ENCODE measurements at places on chromosomes 1 and 21.
A peak's percentile ranks its signal among the peaks of the same experiment; 100 is the strongest.

DNA sequence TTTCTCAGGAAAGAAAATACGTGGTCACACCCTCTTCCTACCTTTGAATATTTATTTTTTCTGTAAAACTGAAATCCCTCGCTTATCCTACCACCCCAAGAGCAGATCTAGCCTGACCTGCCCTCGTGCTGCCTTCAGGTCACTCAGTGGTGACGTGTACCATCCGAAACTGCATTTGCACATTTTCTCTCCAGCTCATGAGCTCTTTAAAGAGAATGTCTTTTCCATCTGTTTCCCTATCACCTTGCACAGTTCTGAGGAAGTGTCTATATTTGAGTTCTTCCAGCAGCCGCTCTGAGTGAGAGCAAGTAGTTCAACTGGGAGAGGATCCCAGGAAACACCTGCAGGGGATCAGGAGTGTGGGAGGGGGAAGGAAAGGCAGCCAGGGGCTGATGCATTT lies 91.7 kb downstream of the OMA1 start:
- DNase-seq = no peak

DNA sequence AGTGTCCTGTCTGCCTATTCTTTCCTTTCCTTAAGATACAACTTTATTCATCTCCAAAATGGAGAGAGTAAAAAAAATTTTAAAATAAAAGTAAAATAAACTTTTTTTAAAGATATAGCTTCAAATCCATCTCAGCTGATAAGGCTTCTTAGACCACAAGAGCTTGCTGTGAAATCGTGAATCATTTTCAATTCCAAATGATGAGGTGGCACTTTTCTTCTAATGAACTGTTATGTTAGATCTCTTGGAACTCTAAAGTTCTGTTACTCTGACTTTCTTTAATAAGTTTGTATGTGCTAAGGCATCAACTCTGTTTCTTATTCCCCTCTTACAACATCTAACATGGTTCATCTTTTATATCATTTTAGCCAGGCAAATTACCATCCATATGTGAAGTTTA lies 4.5 kb downstream of the SH3GLB1 start:
- no peak for DNase-seq

GRCh38 chr21:20997636-20998455 lies at the start of gene NCAM2:
NCAM2 (plus strand) TSS chr21:20998409.
- DNase-seq = peak; percentile 63

DNA sequence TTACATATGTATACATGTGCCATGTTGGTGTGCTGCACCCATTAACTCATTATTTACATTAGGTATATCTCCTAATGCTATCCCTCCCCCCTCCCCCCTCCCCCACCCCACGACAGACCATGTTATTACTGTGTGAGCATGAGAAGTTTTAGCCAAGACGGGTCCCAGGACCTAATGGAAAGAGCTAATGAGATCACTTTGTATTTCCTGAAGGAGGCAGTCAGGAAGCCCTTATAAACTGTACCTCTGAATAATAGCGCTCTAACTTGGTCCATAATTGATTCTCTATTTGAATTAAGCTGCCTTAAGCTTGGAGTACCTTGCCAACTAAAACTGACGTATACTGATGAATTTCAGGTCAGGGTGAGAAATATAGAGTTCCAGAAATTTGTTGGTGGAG lies 4.1 kb upstream of the NEGR1 start:
- DNase-seq = no peak

DNA sequence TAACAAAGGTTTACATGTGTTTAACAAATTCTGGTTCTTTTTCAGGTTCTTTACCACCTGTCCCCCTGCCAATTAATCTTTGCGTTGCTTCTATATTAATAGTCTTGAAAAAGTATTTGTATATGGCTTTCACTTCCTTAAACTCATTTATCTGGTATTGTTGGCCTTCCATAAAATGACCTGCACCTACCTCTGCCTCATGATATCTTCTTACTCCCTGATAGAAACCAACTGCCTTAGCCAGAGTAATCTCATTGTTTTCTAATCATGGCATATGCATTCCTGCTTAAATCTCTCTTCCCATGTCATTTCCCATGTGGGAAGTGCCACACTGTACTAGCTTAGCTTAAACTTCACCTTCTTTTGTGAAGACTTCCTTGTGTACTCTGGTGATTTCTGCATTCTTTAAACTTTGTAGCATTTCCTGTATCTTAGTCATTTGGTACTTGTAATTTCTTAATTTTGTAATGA lies 8.7 kb downstream of the SMG7 start:
- DNase-seq = no peak

DNA sequence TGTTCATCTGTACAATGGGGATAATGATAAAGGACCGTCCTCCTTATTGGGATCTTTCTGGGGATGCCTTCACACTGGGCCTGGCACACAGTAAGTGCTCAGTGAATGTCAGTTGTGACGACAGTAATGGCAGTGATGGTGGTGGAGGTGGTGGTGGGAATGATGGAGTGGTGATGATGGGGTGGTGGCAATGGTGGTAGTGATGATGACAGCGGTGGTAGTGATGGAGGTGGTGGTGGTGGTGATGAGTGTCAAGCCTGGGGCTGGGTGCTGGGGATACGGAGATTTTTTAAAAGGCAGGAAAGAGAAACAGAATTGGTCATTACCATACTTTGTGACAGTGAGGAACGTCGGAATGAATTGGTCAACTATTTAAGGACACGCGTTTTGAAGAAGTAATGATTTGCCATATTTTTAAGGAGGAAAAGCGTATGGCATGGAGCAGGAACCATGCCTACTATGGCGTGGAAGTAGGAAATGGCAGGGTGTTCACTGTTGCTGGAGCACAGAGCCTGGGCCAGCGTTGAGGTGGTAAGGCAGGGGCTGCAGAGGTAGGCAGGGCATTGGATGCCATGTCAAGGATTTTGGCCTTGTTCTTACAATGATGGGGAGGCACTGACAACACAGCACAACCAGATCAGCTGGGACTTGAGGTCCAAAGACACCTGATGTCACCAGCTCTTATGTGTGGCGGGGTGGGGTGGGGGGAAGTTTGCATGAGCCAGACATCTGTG lies 128.7 kb downstream of the ACTL8 start:
- no peak for DNase-seq

- no peak for DNase-seq
These were observed 29.1 kb downstream of the KNCN start for GRCh38 chr1:46522184-46522968.

- no peak for DNase-seq
These were observed 522.5 kb downstream of the PTPRC start for GRCh38 chr1:199161319-199161680.

GRCh38 chr21:39658066-39658465 lies 45.3 kb downstream of the B3GALT5 start:
- no peak for DNase-seq

DNA sequence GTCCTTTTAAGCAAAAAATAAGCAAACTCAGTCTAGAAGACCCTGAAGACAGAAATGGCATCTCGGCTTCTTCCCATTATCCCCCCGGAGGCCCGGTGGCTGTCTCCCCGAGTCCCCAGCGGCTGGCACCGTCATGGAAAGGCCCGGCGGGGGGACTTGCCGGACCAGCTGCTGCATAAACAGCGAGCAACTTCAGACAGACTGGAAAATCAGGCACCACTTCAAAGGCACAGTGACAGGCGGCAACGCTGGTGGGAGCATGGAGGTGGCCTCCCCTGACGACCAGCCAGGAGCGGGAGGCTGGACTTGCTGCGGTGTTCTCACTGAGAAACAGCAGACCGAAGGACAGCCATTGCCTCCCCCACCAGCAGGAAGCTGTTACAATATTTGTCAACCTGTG lies 18.4 kb upstream of the C1QA start:
- no peak for DNase-seq

- DNase-seq = no peak
These were observed 67.0 kb downstream of the NID1 start for GRCh38 chr1:235997931-235998330.

DNA sequence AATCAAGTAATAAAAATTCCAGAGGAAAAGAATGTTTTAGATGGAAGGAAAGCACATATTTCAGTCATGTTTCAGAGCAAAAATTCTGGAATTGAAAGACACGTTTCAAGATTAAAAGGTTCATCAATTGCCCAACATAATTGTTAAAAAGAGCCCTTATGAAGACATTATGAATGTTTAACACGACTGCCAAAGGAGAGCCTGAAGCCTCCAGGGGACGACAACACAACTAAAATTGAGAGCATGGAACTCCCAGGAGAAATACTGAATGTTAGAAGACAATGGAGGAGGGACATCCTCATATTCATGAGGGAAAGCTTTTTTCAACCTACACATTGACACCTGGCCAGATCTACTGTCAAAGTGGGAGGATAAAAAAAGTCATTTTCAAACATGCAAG lies 16.0 kb downstream of the OR2T11 start:
- DNase-seq = peak; percentile 47

- DNase-seq = peak; percentile 5
These were observed 62.8 kb downstream of the EDEM3 start for GRCh38 chr1:184691719-184692324.

GRCh38 chr1:162633081-162633762 lies 958 bp downstream of the DDR2 start:
- DNase-seq = no peak

GRCh38 chr1:176896216-176896615 lies 268.3 kb downstream of the ASTN1 start:
- no peak for DNase-seq

DNA sequence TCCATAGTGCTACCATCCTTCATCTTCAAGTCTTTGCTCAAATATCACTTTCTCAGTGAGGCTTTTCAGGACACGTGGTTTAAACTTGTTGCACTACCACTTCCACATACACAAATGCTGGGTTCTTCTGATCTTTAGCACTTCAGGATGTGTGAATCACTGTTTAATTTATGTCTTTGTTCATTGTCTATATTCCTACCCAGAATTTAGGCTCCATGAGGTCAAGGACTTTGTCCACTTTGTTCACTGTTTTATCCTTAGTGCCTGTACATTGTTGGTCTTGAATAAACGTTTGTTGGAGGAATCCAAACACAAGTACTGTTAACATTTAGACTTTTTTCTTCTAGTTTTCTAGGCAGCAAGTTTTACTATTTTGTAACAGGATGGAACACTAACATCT lies 42.6 kb upstream of the RALGPS2 start:
- no peak for DNase-seq

DNA sequence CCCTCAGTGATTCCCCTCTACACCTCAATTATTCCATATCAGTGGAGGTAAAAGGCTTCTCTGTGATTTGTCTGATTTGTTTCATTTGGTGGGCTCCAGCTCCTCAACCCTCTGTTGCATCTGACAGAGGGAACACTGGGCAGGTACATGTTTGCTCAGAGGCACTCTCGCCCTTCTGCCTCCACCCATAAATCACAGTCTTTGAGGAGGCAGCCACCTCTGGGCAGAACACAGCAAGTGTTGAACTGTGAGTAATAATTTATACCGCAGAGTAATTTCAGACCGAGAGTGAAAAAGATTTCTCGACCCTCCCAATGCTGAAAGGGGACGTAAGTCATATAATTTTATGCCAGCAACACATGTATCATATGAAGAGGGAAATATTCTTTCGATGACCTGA lies 330.1 kb upstream of the PBX1 start:
- DNase-seq = no peak

DNA sequence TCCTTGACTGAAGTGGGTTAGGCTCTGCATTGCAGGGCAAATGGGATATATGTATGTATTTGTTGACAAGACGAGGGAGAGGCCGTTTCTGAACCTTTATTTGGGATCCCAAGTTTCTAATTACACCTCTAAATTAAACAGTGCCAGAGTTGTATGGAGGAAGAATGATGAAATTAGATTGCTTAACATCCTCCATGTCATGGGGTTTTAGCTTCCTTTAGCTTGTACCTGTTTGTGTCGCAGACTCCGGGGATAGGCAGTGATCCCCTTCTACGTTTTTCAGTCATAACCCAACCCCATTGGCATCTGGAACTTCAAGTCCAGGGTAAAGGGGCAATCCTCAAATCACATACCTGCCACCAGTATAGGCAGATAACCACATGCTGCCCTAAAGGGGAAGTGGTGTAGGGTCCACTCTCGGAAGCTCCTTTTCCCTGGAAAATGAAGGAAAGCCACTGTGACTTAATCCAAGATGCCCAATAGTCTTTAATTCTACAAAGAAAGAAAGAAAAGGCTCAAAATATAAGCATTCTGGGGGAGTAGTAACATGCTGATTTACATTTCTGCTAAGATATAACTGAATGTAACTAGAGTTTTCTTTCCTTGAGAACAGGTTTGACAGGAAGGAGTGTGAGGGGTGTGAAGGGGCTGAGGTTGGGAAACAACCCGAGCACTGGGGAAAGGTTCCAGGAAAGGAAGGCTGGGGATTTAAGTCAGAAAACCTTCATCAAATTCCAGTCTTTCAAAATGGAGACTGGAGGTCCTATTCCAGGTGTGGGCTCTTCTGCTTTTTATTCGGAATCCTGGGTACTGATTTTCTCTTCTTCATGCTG lies 77.6 kb downstream of the RGL1 start:
- DNase-seq = no peak

DNA sequence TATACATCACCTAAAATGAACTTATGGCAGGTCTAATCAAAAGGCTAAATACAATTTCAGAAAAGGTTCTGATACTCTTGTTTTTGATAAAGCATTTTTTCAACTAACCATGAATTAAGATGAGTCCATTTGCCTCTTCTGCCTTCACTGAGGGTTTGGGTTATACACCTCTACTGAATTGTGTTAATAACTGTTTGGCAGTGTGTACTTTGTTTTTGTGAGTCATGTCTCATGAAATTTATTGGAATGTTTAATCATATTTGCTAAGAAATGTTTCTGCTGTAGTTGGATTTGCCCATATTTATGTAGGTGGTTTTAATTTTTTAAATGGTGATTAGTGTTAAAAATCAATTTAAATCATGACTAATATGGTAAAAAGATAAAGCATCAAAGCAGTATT lies 190.5 kb downstream of the HS2ST1 start:
- no peak for DNase-seq

- no peak for DNase-seq
These were observed 38.8 kb downstream of the RCAN1 start for GRCh38 chr21:34576041-34576511.

GRCh38 chr1:58574816-58575215 lies 2.2 kb downstream of the TACSTD2 start:
- no peak for DNase-seq

GRCh38 chr1:218665221-218665620 lies 320.1 kb downstream of the TGFB2 start:
- no peak for DNase-seq

DNA sequence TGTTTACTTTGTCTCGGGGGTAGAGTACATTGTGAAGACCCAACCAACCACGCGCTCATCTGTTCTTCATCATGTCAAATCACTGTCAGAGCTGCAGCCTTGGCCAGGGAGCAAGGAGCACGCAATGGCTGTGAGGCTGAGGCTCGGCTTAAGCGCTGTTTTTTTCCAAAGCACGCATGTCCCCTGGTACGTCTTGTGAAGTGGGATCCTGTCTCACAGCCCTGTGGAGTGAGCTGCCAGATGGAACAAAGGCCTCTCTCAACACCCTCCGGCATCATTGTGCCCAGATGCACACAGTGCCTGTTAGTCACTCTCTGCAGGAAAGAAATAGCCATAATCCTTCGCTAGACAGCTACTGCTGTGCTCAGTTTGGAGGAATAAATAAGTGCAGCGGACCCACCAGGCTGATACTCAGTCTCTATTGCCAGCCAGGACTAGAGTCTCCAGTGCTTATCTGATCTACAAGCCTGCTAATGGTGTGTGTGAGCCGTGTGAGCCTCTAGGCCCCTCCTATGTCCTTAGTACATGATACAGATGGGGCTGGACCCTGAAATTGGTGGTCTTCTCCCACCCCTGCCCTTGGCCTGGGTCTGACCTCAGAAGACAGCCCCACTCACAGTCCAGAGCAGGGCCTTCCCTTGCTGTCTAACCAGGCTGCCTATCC lies 91.3 kb upstream of the COA6 start:
- DNase-seq = no peak

Measured in CD4-positive, alpha-beta T cell treated with Interleukin-21 for 1 hour (primary cell).